ENCODE measurements at places on chromosomes 12 and 14. TPM values are rescaled to one million over a fixed set of nuclear protein-coding genes. Genes with fewer than 3 reads are reported as not detected.

Gene SSPN
- total RNA-seq: 0.91 TPM

Gene SPTB
- 1.9 TPM for total RNA-seq

Gene SYT1
- 155 TPM for total RNA-seq

Gene NKX2-8
- not detected for total RNA-seq

Gene ADCK1
- total RNA-seq: 5.6 TPM

GRCh38 chr12:121980191-121980891, 41.3 kb upstream of the BCL7A start:
- DNase-seq: no peak

DNA sequence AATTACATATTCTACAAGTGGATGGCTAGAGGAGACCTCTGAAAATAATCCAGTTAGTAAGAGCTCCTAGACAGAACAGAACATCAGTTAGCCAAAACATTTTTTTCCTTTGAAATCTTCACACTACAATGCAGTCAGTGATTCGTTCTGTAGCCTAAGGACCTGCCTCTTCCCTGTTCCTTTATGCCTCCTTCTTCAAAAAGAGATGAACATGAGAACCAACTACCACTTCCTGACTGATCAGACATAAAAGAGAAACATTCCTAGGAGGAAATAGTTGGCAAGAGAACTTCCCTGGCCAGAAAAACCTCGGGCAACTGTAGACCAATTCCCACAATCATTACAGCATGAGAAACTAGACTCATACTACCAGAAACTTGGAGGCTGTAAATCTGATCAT, 29.4 kb downstream of the ITPR2 start:
- DNase-seq: no peak

DNA sequence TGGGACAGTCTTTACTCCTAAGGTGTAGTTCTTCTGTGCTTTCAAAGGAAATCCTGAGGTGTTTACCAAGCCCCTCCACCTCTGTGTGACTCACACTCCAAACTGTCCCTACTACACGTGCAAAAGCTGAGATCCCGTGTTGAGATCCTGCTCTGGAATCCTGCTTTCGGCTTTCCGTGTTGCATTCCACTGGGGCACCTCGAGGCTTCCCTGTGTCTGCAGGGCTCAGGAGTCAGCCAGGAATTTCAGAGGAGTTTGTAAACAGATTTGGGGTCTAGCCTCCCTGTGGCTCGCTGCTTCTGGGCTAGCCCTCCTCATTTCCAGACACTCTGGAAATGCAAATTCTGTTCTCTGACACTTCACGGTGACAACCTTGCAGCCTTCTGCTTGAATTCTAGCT, 48.4 kb downstream of the CACNA2D4 start:
- no peak for DNase-seq

DNA sequence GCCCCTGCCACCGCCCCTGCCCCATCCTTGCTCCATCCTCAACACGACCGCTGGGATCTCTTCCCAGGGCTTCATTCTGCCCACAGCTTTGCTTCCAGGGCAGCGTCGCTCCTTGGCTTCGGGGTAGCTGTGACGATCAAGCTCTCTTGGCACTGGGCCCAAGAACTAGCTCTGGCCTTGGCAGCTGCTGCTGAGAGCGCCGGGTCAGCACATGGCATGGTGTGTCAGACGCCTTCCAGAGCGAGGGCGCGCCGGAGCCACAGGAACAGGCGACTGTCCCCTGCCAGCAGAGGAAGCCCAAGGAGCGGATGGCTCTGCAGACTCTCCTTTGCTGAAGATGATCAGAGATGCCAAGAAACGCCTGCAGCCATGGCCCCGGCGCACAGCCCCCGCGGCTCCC, 15.9 kb downstream of the RAB35 start:
- no peak for DNase-seq

GRCh38 chr12:6145564-6145963, 21.1 kb upstream of the VWF start:
- DNase-seq: no peak

GRCh38 chr14:22081337-22081736, 407.7 kb upstream of the OR4E1 start:
- DNase-seq: no peak

- no peak for DNase-seq
Observed at GRCh38 chr12:93804392-93805179, 127.4 kb downstream of the CRADD start.

DNA sequence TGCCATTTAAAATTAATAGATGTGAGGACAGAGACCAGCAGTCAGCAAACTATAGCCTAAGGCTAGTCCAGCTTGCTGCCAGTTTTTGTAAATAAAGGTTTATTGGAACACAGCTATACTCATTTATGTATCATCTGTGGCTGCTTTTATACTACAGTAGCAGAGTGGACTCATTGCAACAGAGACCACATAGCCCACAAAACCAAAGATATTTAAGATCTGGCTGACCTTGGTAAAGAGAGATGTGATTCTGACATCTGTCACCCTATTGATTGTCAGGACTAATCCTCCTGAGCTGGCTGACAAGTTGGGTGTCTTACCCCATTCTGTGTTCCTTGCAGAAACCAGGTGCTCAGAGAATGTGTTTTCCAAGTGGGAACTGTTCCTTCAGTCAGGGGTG, 99.9 kb downstream of the BEGAIN start:
- no peak for DNase-seq

DNA sequence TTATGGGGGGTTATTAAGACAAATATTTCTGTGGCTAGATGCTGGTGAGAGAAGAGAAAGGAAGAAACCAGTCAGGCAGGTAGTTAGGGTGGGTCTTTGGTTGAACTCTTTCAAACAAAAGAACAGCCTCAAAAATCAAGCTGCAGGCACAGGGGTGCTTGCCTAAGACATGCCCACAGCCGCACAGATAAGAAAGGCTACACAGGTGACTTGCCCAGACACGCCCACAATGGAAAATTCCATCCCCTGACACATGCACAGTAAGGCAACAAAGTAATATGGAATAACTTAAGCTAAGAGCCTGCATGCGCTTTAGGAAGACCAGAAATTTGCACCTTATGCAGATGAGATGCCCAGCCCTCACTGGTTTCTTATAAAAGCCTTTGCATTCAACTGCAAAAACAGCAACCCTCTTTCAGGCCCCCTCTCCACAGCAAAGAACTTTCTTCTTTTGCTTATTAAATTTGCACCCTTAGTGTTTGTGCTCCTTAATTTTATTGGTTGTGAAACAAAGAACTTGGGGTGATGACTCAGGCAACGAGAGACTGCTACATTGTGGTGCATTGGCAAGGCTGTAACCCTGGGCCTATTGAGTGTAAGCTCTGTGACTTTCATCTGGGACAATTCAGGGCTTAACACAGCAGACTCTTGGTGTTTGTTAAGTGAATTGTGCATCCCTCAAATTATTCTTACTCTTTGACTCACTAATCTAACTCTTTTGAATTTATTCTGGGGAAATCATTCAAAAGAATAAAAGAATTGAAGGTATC, 149.4 kb downstream of the RPAP3 start:
- DNase-seq: no peak

GRCh38 chr12:107351109-107351508, 257.8 kb upstream of the CRY1 start:
- DNase-seq: no peak
